ENCODE measurements at places on chromosomes 11 and 22.

DNA sequence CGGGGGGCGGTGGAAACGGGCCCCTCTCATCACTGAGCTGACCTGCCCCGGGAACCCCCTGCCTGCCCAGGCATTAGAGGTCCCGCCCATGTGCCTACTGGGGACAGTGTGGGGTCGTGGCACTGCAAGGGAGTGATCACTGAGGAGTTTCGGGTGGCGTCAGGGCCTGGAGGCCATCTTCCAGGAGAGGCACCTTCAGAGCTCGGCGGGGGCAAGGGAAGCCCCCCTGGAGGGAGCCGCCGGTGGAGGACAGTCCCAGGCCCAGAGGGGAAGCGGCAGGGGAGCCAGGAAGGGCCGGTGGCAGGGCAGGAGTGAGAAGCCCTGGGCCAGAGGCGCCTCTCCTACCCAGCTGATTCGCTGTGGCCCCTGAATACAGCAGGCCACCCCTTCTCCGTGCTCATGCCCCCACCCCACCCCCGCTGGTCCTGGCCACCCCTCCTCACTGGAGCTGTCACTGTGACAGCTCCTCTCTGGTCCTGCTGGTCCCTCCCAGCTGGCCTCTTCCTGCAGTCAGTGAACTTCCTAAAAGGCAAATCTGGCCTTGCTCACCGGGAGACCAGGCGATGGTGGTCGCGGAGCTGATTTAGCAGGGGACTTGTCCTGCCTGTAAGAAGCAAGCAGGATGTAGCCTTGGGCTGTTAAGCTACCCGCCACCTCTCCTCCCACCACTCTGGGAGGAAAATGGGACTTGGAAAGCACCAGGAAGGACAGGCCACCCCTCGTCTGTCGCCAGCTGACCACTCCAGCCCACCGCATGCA, 2.0 kb upstream of the MAPK11 start:
- no peak for DNase-seq

- no peak for DNase-seq
These were observed 34.5 kb upstream of the TH start for GRCh38 chr11:2205981-2206690.

- DNase-seq, result no peak
These were observed 534.9 kb downstream of the SOX6 start for GRCh38 chr11:15821451-15821850.

DNA sequence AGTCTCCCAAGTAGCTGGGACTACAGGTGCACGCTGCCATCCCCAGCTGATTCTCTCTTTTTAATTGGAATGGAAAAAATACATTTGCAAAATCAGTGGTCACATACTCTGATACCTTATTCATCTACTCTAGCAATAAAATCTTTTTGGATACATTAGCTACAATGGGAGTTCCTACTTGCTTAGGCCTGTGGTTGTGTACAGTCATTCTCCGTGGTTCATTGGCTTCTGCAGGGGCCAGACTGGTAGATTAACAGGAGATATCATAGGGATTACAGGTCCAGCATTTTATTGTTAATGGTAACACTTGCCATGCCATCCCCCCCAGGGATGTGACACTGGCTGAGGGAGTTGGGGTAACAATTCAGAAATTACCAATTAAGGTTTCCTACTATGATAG, 140.0 kb downstream of the ADAMTS15 start:
- no peak for DNase-seq

- no peak for DNase-seq
These were observed 32.3 kb downstream of the ARVCF start for GRCh38 chr22:19984201-19984753.

- DNase-seq, result no peak
These were observed 9.4 kb upstream of the RTCB start for GRCh38 chr22:32421484-32421883.

All from hypothalamus (tissue), 51 donors.